ENCODE measurements at places on chromosomes 5 and 9.

DNA sequence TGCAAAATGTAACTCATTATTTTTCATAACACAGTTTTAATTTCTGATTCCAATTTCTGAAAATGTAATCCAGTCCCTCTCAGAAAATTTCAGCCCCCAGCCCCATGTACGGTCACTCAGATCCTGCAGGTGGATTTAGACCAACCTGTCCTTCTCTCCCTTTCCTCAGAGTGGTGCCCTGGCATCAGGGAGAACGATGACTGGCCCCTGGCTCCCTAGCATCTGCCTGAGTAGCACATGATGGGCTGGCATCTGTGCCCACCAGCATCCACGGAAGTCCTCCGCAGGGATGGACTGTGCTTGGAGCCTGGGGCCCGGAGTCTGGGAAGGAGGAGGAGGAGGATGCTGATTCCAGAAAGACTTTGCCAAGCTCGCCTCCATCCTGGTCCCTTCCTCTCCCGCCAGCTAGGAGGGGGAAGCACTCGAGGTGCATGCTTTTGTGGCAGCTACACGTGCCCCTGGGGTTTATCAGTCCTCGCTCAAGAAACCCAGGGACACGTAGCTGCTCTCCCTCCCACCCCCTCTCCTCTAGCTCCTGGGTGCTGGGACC lies 54.4 kb upstream of the RUFY1 start:
- DNase-seq = no peak

GRCh38 chr9:125430161-125431011 lies 168.8 kb downstream of the GAPVD1 start:
- no peak for DNase-seq

DNA sequence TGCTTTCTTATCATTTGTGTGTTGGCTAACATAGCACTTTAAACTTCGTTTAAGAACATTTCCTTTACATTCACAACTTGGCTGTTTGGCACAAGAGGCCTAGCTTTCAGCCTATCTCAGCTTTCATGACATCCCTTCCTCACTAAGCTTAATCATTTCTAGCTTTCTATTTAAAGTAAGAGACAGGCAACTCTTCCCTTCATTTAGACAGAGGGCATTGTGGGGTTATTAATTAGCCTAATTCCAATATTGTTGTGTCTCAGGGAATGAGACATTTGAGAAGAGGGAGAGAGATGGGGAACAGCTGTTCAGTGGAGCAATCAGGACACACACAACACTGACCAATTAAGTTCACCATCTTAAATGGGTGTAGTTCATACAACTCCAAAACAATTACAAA lies 51.0 kb upstream of the OR2K2 start:
- no peak for DNase-seq

DNA sequence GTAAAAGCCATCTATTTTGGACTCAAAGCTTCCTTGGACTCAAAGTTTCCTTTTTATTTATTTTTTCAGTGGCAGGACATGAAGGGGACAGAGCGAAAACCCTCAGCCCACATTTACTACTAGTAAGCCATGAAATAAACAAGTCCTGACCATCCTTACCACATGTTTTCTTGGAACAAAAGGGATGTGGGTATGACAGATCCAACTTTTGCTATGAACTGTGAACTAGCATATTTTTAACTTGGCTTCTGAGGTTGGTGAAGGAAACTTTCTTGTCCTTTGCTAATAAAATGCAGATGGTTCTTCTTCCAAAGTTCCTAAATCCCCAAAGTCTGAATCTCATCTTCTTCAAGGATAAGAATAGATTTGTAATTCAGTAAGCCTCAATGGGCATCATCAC lies 122.7 kb upstream of the TNC start:
- no peak for DNase-seq

DNA sequence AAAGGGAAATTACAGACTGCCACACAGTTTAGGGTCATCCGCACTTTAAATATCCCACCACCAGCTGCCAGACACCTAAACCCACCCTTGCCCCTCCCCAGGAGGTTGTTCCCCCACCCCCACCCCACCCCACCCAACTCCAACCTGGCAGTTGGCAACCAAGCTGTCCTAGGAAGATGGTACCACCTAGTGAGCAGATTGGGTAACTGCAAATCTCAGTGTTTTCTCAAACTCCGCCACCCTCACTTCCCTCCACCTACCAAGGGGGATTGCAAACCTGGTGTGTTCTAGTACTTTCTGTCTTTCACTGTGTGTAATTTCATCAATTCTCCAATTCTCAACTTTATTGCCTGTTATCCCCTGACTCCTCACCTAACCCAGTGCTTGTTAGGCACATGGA lies 323.8 kb upstream of the IRX2 start:
- DNase-seq = no peak

DNA sequence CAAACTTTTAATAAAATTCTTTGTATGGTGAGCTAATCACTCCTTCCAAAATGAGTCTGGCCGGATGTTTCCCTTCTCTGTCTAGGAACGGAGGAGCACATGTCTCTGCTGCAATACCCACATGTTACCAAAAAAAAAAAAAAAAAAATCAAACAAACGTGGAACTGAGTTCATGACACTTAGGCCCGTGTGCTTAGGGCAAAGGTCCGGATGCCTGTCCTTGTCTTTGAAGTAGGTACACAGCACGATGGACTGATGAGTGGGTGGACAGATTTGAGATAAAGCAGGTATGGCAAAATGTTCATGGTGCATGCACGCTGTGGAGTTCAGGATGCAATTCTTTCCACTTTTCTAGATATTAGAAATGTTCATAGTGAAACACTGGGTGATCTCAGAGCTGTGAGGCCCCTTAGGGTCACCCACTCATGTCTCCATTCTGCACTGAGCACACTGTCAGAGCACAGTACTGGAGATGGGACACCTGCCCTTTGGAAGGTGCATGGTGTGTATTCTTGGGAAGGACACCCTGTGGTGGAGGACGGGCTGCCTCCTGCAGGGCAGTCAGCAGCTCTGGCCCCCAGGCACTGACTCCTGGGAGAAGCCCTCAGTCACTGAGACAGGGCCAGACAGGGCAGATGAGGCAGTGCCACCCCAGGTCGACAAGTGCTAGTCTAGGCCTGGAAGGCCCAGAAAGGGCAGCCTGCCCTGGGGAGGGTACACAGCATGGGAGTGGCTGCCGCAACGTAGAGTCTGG lies 43.6 kb downstream of the GADD45G start:
- no peak for DNase-seq

DNA sequence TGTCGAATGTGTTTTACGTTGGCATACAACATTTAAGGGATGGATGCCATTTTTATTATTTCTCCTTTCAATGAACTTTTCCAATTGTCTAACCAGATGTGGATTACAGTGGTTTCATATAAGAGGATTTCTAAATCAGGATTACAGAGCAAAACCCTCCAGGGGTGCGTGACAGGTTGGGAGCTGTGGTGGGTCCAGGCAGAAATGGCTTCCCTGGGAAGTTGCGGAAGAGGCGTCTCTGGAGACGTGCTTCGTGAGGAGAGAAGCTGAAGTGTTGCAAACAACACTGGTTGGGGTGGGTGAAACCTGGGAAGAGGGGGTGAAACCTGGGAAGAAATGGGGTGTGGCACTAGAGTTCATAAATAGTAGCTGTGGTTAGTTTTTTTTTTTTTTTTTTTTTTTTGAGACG lies 4.5 kb upstream of the RPL26L1 start:
- DNase-seq = no peak

DNA sequence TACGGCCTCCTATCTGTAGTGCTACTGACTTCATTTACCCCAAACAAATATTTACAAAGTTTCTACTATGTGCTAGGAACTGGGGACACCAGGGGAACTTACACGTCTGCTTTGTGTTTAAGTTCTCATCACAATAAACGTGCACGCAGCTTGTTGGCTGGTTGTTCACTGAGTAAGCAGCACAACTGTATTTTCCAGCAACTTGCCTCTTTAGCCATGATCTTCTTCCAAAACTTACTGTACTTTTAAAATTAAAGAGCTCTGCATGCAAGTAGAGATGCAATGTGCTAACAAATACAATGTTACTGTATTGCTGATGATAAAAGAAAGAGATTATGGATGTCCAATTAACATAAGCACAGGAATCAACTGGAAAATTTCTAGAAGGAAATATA lies 62.8 kb downstream of the RAPGEF1 start:
- no peak for DNase-seq

GRCh38 chr5:6246820-6247437 lies 131.4 kb downstream of the MED10 start:
- no peak for DNase-seq

- no peak for DNase-seq
Measured at GRCh38 chr9:13377171-13377925, 97.9 kb upstream of the MPDZ start.

GRCh38 chr5:14716755-14717752 lies 52.5 kb downstream of the OTULIN start:
- DNase-seq = no peak

DNA sequence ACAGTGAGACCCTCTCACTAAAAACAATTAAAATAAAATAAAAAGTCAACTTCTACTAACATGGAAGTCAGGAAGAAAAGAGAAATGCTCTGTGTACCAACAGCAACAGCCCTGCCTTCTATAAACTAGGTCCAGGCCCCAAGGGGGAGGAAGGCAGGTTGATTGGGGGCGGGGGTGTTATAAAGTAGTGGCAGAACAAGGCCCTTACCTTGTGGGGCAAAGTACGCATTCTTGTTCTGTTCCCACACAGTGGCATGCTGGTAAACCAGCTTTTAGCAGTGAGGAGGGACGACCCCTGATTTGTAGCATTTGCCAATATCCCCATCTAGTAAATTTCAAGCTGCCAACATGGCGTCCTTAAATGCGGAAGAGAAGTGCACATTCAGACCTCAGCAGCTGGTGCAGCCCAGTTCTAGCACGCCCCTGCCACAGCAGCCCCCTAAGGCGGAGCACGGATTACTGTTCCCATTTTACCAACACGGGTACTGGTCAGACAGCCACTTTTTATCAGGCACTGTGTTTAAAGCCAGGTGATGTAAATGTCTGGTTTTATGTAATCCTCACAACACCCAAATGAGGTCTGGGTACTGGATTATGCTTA lies 69.5 kb downstream of the GTF3C4 start:
- DNase-seq = no peak

DNA sequence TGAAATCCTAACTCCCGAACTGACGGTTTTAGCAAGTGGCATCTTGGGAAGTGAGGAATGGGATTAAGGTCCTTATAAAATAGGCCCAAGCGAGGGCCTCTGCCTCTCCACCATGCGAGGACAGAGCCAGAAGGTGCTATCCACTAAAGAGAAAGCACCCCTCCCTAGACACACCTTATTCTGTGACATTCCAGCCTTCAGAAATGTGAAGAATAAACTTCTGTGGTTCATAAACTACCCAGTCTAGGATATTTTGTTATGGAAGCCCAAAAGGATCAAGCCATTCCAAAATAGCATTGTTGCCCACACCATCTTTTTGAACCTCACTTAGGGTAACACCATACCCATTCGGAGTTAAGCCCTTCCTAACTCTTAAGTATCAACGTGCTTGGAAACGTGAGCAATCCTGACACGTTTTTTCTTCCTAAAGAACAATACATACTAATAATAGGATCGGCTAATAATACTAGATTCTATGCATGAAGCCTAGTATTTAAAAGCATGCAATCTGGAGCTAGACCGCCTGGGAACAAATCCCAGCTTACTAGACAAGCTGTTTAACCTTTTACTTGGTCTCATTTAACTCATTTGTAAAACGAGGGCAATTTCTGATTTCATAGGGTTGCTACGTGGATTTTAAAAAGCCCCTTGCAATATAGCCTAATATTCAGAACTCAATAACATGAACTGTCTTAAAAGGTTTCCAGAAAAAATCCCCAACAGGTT lies 1.1 kb upstream of the SMC2 start:
- no peak for DNase-seq

- DNase-seq = no peak
Measured at GRCh38 chr5:94260096-94260495, 358.3 kb downstream of the KIAA0825 start.

DNA sequence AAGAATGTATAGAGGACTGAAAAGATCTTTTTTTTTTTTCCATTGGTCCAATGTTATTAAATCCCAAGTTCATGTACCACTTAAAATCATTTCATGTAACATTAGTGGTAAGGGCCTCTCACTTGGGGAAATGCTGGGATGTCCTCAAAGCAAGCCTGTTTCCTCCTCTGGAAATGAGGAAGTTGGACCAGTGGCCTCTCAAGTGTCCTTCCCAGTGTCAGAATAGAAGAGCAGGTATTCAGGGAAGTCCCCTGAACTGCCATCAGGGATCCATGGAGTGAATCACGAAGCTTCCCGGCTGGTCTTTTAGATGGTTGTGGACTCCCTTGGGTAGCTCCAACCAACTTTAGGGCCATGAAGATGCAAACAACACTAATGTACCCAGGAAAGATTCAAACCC lies 55.2 kb upstream of the AFAP1L1 start:
- DNase-seq = no peak

DNA sequence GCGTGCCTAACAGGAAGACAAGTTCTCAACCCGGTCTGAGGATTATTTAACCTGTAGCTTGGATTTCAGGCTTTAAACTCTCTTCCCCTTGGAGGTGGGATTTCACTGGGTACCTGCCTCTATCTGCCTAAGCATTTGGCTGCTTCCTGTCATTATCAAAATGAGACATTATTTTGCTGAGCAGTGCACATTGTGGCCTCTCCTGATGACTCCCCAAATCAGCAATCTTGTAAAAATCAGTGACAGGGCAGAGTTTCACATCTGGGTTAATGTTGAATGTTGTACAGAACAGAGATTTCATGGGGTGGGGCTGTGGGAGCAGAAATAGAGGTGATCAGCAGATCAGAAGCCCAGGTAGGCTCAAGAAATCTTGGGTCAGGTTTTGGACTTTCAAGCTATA lies 605.9 kb downstream of the ELAVL2 start:
- DNase-seq = no peak

- DNase-seq = no peak
Measured at GRCh38 chr5:176353533-176353932, 8.0 kb downstream of the KIAA1191 start.

DNA sequence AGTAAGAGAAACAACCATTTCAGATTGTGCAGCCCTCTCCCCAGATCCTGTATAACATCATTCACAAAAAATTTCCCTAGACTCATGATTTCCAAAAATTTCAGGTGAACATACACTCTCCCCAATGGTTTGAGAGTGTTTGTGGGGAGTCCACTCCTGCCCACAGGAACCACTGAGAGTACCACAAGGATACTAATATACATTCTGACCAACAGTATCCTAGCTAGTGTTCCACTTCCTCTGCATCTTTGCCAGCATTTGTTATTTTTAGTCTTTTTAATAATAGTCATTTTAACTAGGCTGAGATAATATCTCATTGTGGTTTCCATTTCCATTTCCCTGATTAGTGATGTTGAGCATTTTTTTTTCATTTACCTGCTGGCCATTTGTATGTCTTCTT lies 155.4 kb downstream of the DTWD2 start:
- no peak for DNase-seq

GRCh38 chr5:69138766-69139165 lies 28.2 kb upstream of the CCNB1 start:
- DNase-seq = no peak

DNA sequence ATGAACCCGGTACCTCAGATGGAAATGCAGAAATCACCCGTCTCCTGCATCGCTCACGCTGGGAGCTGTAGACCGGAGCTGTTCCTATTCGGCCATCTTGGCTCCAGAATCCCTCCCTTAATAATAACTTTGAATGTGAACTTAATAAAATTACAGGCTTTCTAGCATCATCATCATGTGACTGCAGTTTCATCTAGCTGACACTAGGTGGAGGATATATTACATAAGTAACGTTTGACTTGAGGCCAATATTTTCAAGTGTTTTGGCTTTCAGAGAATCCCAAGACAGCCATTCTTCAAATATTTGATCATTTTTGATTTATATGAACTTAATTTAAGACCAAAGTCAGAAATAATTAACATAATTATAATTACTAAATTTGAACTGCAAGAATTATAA lies 474.9 kb upstream of the CDH10 start:
- no peak for DNase-seq
